ENCODE measurements at places on chromosomes 12 and 14.

DNA sequence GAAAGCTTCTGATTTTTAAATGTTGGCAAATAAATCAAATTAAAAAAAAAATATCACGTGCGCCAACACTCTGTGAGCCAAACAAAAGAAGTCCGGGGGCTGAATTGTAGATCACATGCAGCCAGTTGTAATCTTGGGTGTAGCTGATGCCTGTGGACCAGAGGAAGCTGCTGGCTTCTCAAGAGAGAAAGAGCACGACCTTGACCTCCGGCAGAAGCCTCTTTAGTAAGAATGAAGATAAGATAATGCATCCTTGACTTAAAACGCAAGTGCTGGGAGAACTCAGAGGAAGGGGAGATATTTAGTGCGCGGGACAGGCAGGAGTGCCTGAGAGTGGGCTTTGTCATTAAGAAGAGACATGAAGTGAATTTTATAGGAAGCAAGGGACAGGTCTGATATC lies 162.8 kb upstream of the TBX3 start:
- no peaks in the 10 kb centered on the region for H3K27me3 ChIP-seq
- no peaks in the 10 kb centered on the region for H3K36me3 ChIP-seq
- H3K27ac ChIP-seq = no peak overlapping the region
- no peak for DNase-seq

DNA sequence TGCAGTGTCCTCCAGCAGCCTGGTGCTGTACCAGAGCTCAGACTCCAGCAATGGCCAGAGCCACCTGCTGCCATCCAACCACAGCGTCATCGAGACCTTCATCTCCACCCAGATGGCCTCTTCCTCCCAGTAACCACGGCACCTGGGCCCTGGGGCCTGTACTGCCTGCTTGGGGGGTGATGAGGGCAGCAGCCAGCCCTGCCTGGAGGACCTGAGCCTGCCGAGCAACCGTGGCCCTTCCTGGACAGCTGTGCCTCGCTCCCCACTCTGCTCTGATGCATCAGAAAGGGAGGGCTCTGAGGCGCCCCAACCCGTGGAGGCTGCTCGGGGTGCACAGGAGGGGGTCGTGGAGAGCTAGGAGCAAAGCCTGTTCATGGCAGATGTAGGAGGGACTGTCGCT lies 15.2 kb downstream of the C12orf43 start:
- no peak overlapping the region for H3K4me3 ChIP-seq
- H3K36me3 ChIP-seq = peaks cover 34% of the 10 kb centered on the region
- no peak for DNase-seq
- peaks cover 2% of the 10 kb centered on the region for H3K27me3 ChIP-seq

GRCh38 chr14:50943261-50943942 lies 881 bp downstream of the PYGL start:
- H3K27me3 ChIP-seq = no peaks in the 10 kb centered on the region
- H3K36me3 ChIP-seq = peaks cover 2% of the 10 kb centered on the region
- H3K4me1 ChIP-seq = peaks cover 33% of the 10 kb centered on the region
- peak overlapping the region; percentile 76 for H3K27ac ChIP-seq
- peak overlapping the region; percentile 86 for H3K4me3 ChIP-seq

DNA sequence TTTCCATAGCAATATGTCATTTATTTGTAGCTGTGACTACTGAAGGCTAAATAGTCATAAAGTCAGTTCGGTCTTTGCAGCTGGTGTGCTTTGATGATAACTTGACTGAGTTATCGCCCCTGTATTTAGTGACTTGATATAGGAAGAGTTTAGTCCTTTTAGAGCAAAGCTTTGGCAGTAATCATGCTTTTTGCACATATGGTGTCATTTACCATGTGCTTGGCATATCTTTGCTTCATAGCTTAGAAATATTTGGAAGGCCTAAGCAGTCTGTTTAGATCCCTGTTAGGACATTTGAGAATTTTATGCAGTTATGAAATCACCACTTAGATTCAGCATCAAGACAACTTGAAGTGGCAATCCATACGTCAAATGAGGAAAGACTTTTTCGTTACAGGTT lies 31.6 kb downstream of the POLR3B start:
- H3K27me3 ChIP-seq = peaks cover 5% of the 10 kb centered on the region
- H3K36me3 ChIP-seq = peaks cover 11% of the 10 kb centered on the region
- H3K27ac ChIP-seq = no peak overlapping the region

DNA sequence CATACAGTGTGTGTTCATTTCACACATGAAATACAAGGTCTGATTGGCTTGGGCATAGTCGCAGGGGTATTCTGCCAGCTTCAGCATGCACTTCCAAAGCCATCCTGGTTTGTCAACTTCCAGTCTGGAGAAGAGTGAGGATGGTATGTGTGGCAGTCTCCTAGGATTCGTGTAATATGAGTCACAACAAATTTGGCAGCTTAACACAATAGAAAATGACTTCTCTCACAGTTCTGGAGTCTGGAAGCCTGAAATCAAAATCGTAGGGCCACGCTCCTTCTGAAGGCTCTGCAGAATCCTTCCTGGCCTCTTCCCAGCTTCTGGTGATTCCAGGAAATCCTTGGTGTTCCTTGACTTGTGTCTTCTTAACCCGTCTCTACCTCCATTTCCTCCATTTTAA lies 167.5 kb downstream of the PPM1H start:
- H3K27ac ChIP-seq = no peak overlapping the region
- H3K36me3 ChIP-seq = peaks cover 6% of the 10 kb centered on the region
- no peak for DNase-seq
- H3K27me3 ChIP-seq = no peaks in the 10 kb centered on the region

- DNase-seq = no peak
- H3K4me1 ChIP-seq = no peaks in the 10 kb centered on the region
- no peak overlapping the region for H3K4me3 ChIP-seq
- no peaks in the 10 kb centered on the region for H3K36me3 ChIP-seq
- H3K27me3 ChIP-seq = no peaks in the 10 kb centered on the region
These were observed 79.7 kb upstream of the CCND2 start for GRCh38 chr12:4193821-4194220.

- H3K27me3 ChIP-seq = no peaks in the 10 kb centered on the region
- H3K4me1 ChIP-seq = no peaks in the 10 kb centered on the region
- no peak overlapping the region for H3K27ac ChIP-seq
- no peak for DNase-seq
- H3K36me3 ChIP-seq = peaks cover 9% of the 10 kb centered on the region
These were observed 22.8 kb downstream of the TMX1 start for GRCh38 chr14:51262868-51263267.

GRCh38 chr12:121858662-121859572 lies at the start of gene HPD:
TSS of gene HPD (minus strand) at chr12:121858859. CDS start at chr12:121858823, 36 bp downstream.
- no peak within 1 kb of the TSS for H3K27ac ChIP-seq
- no peaks in the 10 kb centered on the region for H3K36me3 ChIP-seq
- DNase-seq = no peak
- no peak within 1 kb of the TSS for H3K4me3 ChIP-seq
- no peaks in the 10 kb centered on the region for H3K4me1 ChIP-seq
- no peaks in the 10 kb centered on the region for H3K27me3 ChIP-seq

- peaks cover 56% of the 10 kb centered on the region for H3K4me1 ChIP-seq
- H3K4me3 ChIP-seq = no peak overlapping the region
- peak; percentile 41 for DNase-seq
- peak overlapping the region; percentile 89 for H3K27ac ChIP-seq
These were observed 4.7 kb upstream of the PSMA6 start for GRCh38 chr14:35287431-35288013.

GRCh38 chr14:69004731-69005431 lies 25.8 kb upstream of the ACTN1 start:
- no peaks in the 10 kb centered on the region for H3K36me3 ChIP-seq
- H3K27me3 ChIP-seq = no peaks in the 10 kb centered on the region
- peaks cover 2% of the 10 kb centered on the region for H3K4me1 ChIP-seq

All from common myeloid progenitor, CD34-positive (primary cell).